ENCODE measurements at places on chromosomes 13 and 19.
A peak's percentile ranks its signal among the peaks of the same experiment; 100 is the strongest.

DNA sequence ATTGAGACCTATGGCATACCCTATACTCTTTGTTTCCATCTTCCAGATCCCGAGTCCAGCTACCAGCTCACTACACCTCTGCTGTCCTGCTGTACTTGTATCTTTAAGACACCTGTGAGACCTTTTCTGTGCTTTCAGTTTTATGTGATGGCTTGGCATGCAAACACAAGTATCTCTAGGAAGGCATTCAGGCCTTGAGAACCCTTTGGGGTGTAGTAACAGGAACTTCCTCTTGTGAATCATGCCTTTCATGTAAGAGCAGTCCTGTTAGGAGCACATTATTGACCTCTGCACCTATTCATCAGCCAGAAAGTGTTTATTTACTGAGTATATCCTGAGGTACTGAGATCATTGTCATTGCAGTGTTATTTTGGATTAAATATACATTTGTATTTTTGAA lies 87.0 kb upstream of the HTR2A start:
- DNase-seq: peak; percentile 12

- DNase-seq: no peak
Observed at GRCh38 chr19:18435842-18436670, 1.9 kb downstream of the ISYNA1 start.

GRCh38 chr19:44212866-44213346 lies 574 bp downstream of the ZNF227 start:
- DNase-seq: no peak

- DNase-seq: no peak
Observed at GRCh38 chr19:44623080-44623479, 9.7 kb downstream of the IGSF23 start.

DNA sequence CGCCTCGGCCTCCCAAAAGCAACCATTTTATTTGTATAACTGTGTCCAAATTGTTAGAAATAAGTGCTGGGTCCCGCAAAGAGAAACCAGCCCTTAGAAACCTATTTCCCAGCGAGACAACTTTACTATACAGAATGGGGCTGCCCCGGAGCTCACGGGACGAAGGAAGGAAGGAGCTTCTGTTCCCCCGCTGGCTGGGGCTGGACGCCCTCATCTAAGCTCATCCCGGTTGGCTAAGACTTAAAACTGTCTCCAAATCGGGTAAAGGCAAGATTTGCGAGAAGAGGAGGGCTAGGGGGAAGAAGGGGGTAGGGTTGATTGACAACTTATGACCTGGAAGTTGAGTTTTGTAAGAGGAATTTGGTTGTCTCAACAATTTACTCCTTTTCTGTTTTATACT lies 12.3 kb upstream of the BSG start:
- no peak for DNase-seq

DNA sequence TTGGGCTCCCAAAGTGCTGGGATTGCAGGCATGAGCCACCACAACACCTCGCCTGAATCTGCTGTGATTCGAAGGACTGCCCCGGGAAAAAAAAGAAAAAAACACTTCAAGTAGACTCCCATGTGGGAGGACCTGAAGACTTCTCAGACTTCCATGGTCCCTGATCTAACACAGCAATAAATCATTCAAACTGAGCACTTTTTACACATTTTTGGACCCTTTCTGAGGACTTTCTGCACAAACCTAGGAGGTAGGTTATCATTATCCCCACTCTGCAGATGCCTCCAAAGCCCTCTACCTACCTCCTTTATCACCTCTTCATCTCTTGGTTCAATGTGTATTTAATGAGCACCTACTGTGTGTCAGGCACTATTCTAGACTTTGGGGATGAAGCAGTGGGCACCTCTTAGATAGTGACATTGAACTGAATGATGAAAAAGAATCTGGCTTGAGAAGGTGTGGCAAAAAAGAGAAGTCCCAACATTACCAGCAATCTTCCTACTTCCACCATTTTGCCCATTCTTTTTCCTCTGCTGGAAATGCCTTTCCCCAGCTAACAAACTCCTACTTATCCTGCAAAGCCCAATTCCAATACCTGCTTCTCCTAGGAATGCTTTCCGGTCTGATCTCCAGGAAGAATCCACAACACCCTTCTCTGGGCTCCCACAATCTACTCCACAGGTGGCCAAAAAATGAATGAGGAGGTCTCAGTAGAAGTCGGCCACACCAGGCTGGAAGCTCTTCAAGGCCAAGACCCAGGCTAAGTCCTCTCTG lies 1.6 kb upstream of the CLPP start:
- no peak for DNase-seq

DNA sequence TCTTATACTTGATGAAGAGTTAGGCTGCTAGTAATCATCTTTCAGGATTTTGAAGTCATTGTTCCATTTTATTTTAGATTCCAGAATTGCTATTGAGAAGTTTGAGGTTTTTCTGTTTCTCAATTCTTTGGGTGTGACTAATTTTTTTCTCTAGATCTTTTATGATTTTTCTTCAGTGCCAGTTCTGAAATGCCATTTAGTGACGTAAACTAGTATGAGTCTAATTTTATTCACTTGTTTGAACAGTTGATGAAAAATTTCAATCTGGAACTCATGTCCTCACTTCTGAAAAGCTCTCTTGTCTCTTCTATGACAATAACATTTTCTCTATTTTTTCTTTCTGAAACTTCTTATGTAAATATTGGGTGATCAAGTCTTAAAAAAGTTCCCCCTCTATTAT lies 188.5 kb upstream of the HTR2A start:
- DNase-seq: no peak
